ENCODE measurements at places on chromosomes 1 and 21.

GRCh38 chr1:34696230-34696629 is 58.6 kb upstream of the GJB5 start:
- no peak for DNase-seq

DNA sequence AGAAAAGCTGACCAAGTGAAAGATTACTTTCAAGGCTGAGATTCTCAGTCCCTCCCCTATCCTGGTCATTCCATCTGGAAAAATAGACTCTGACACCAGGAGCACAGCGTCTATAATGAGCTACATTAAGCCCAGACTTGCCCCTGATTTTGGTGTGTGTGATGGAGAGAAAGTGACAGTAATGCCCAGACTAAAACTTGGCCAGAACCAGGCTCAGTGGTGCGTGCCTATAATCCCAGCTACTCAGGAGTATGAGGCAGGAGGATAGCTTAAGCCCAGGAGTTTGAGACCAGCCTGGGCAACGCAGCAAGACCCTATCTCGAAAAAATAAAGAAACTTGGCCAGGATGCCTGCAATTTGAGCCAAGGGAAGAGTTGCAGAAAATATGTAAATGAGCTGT is 15.9 kb downstream of the PLEKHA6 start:
- DNase-seq = no peak

DNA sequence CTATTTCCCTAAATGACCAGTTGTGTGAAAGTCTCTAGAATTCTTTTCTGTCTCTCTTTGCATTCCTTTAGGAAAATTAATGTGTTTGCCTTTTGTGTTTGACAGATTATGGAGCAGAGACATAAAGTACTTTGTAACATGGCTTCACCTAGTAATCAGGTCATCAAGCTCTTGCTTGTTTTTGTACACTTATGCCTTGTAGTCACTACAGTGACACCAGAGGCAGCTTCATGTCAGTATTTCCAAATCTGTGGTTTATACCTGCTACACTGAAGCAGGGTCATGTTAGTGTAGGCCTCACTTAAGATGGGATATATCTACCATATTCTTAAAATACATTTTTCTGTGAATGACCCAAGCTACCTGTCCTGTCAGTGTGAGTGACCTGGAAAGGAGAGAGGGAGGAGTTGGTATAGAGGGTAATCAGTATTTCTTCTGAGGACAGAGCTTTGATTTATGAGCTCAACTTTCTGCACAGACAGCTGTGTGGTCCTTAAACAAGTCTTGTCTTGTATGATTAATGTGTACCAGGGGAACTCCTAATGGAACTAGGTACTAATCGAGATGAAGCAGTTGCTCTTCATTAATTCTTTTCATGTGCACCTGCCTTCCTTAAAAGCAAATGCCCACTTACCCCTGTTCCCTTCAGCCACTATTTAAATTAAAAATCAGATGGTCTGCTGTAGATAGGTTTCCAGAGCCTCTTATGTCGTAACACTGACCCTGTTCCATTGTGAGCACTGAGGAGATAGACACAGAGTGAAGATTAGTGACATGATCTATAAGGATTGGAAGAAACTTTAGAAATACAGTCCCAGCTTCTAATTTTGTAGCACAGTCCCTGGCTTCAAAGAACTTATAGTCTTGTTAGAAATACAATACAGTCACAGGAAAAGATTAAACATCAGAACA is 45.7 kb downstream of the MACO1 start:
- no peak for DNase-seq

- no peak for DNase-seq
Observed at GRCh38 chr1:216814576-216815259, 91.5 kb upstream of the ESRRG start.

DNA sequence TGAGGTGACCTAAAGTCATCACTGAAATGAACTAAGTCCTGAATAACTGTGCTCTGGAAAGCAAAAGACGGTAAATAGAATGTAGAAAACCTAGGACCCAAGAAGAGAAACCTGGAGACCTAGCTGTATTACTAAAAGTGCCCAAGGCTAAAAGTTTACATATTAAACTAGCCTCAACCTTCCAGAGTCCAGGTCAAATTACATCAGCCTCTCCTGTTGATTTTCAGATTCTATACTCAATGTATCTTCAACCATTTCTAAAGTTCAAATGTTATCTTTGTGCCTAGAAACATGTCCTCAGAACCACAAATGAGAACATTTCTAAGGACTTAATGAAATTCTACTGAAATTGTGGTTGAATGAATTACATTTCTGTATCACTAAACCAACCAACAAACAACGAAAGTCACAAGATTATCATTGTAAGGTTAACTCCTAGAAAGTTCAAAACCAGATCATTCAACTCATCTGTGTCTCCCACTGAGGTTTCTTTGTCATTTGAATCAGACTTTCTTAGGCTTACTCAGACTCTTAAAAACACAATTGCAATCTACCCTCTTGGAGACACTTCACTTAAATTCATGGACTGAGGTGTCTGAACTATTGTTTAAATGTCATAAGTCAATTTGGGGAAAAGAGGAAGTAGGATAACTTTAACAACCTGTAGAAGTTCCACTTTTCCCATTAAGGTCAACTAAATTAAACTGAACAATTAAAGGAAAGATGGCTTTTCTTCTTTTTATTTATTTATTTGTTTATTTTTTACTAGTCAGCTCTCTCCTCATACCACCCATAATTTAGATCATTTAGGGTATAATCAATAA is 207.7 kb downstream of the BARHL2 start:
- DNase-seq = no peak

GRCh38 chr1:65949230-65949626 is 156.5 kb downstream of the PDE4B start:
- no peak for DNase-seq

GRCh38 chr1:18760156-18760555 is 99.3 kb downstream of the TAS1R2 start:
- no peak for DNase-seq

- no peak for DNase-seq
Observed at GRCh38 chr1:204146965-204147364, 4.9 kb downstream of the ETNK2 start.

DNA sequence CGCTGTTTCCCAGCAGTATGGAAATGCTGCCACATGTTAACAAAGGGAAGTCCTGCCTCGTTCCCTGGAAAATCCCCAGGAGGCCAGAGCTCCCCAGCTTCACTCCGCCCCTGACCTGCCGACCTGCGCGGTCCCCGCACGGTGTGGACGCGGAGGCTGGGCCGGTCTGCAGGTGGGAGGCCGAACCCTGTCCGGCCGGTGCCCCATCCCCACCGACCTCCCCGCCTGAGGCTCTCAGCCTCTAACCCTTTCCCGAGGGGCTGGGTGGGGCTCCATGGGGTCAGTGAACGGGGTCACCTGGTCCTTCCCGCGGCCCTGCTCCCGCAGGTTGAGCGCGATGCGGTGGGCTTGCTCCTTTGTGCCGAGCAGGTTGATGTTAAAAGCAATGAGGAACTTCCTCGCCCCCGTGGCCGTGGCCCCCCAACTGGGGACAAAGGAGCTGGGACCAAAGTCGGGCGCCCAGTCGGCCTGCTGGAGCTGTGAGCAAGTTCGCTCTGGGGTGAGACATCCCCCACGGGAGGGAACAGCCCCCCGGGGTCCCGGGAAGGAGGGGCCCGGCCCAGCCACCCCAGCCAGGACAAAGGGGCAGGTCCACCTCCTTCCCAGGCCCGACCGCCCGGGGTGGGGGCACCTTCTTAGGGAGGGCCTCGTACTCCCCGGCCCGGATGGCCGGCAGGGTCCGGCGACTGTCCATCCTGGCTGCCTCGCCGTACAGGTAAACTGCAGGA is 4.0 kb downstream of the FTCD start:
- no peak for DNase-seq

DNA sequence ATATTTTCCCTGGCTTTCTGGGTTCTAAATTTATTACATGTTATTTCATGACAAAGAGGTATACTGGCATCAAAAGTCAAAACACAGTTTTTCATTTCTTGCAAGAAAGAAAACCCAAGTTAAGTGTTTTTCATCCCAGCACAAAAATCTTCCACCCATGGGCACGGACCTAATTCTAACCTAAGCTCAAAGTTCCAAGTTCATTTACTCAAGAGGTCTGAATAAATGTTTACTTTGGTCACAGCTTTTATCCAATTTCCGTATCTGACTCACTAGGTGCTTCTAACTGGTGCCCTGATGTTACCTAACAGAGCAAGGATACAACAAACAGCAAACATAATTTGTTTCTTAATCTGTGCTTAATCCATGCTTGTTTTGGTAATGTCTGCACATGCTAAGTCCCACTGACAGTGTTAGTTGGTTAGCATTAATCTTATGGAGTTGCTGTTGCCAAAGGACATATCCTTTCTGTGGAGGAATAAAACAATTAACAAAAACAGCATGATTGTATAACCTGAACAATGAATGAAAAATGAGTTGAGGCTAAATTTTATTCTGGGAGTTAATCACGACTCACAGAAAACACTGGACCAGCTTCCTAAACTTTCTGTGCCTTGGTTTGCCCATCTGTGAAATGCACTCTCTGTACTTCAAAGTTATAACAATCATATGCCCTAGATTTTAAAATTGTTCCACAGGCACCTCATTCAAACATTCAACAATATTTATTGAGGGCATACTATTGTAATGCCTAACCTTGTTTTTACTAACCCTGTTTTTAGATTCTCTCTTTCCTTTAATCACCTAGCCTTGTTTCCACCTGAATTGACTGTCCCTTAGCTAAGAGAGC is 4.2 kb upstream of the CHD1L start:
- no peak for DNase-seq

GRCh38 chr21:33128538-33128937 is 58.6 kb downstream of the OLIG1 start:
- DNase-seq = no peak

GRCh38 chr21:14560139-14560538 is 14.0 kb upstream of the SAMSN1 start:
- DNase-seq = no peak

- no peak for DNase-seq
Observed at GRCh38 chr1:50742523-50742922, 217.5 kb downstream of the FAF1 start.

GRCh38 chr21:41640748-41641509 is 125.9 kb downstream of the RIPK4 start:
- DNase-seq = no peak

- no peak for DNase-seq
Observed at GRCh38 chr1:114462341-114462740, 48.7 kb downstream of the TRIM33 start.

- no peak for DNase-seq
Observed at GRCh38 chr1:246383791-246384190, 123.3 kb downstream of the SMYD3 start.

DNA sequence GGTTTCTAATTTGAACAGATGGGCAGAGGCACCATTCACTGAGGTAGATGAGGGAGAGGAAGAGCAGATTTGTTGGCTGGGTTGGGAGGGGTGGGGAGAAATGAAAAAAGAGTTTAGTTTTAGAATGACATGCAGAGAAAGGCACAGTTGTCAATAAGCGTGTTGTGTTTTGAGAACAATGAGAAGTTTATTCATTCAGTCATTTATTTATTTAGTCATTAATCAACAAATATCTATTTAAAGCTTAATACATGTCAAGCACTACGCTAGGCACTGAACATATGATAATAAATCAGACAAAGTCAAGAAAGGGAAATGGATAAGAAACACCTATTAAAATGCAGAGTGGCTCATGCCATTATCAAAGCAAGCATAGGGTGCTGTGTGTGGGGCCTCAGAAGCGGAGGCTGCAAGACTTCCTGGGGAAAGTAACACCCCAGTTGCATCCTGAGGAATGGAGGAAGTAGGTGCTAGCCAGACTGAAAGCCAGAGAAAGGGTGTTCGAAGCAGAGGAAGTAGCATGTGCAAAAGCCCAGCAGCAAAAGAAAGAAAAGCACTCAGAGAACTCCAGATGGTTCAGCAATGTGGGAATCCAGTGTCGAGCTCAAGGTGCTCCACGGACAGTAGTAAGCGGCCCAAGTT is 114.1 kb downstream of the RNF220 start:
- no peak for DNase-seq

Measured in stimulated activated CD4-positive, alpha-beta T cell treated with anti-CD3 and anti-CD28 coated beads, Interleukin-2, amount 100 ng/mL, for 48 hours (primary cell).